T-helper 1 cell (primary cell): ENCODE measurements at places on chromosomes 2 and 18.

- no peak for DNase-seq
These were observed 208.0 kb downstream of the SRBD1 start for GRCh38 chr2:45403036-45403435.

DNA sequence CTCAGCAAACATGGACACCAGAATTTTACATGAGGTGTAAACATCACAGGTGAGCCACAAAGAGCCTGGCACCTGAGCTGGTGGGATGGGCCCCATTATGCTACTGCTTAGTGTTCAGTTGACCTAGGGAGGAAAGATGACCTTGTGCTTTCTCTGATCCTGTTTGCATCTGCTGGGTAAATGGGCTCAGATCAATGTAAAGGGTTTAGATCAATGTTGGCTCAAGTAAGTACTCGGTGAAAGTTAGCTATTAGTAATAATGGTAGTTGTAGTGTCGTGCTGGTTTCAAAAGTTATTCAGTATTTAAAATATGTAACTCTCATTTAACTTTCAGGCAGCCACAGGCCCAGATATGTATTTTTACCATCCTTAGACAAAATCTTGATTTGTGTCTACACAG, 19.8 kb downstream of the ABHD3 start:
- DNase-seq, result no peak

GRCh38 chr2:22981785-22982184, 403.2 kb upstream of the KLHL29 start:
- DNase-seq, result no peak

GRCh38 chr2:185502351-185502750, 236.3 kb upstream of the FSIP2 start:
- no peak for DNase-seq

DNA sequence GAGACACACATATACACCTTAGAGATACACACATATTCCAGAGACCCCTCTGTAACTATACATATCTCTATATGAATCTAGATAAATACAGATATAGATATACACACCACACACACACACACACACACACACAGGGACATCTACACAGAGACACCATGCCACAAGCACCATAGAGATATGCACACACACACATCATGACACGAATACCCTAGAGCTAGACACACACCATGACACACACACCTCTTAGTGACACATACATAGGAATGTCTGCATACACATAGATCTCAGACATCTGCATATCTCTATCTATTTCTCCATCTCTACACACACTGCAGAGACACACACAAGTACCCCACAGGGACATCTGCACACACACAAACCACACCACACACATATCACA, 270.0 kb downstream of the CYRIA start:
- DNase-seq, result no peak

GRCh38 chr2:49278561-49278960, 124.2 kb upstream of the FSHR start:
- no peak for DNase-seq

DNA sequence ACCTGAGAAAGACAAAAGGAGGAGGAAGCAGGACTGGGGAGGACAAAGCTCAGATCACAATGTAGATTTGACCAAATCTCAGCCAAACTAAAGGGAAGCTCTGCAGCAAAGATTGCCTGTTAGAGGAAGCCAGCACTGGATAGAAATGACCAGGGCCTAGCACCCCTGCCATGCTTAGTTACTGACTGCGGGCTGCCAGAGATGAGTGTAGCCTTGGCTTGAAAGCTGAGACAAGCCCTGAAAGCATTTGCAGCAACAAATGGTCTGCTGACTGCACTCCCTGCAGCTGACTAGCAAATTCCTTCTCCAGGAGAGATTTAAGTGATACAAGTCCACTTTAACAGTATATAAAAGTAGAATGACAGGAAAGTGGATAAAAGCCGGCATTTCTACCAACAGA, 140.9 kb upstream of the CRIM1 start:
- DNase-seq, result no peak

- DNase-seq, result peak; percentile 15
These were observed 3.3 kb upstream of the SPRED2 start for GRCh38 chr2:65435625-65436168.

DNA sequence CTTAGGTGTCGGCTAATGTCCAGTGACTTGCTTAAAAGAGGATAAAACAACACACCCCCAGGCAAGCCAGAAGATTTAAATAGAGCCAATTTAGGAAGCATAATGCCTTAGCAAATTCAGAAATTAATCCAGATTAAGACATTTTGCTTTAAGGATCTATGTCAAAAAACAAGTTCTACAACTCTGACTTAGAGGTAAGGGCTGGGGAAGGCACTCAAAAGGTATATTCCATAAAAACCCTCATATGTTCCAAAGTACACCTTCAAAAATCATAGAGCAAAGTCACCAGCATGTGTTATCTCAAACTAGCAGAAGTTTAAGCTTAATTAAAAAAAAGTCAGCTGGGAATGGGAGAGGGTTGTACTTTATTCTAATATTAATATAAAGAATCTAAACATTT, 206.4 kb downstream of the NOL4 start:
- no peak for DNase-seq

- peak; percentile 51 for DNase-seq
These were observed 111.4 kb downstream of the FTCDNL1 start for GRCh38 chr2:199739413-199740110.

- no peak for DNase-seq
These were observed 62.7 kb upstream of the CTDP1 start for GRCh38 chr18:79616651-79617510.

GRCh38 chr2:16622399-16622968, 43.1 kb downstream of the CYRIA start:
- DNase-seq, result no peak

GRCh38 chr18:27871726-27872125, 305.2 kb downstream of the CDH2 start:
- no peak for DNase-seq

DNA sequence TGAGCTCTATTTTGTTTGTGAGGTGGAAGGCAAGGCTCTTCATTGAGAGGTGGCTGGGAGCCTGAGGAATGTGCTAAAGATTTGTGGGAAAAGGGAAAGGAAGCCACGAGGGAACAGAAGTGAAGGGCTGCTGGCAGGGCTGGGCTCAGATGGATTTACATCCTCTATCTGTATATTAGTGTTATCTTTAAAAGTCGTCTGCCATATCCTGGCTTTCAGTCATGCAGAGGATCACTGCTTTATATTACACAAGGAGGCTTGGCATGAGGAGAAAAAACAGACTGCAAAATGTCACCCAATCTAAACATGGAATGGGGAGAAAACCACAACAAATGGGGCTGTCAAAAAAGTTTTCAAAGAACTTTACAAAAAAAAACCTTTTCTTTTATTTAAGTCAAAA, 434.4 kb downstream of the HRH4 start:
- DNase-seq, result no peak

DNA sequence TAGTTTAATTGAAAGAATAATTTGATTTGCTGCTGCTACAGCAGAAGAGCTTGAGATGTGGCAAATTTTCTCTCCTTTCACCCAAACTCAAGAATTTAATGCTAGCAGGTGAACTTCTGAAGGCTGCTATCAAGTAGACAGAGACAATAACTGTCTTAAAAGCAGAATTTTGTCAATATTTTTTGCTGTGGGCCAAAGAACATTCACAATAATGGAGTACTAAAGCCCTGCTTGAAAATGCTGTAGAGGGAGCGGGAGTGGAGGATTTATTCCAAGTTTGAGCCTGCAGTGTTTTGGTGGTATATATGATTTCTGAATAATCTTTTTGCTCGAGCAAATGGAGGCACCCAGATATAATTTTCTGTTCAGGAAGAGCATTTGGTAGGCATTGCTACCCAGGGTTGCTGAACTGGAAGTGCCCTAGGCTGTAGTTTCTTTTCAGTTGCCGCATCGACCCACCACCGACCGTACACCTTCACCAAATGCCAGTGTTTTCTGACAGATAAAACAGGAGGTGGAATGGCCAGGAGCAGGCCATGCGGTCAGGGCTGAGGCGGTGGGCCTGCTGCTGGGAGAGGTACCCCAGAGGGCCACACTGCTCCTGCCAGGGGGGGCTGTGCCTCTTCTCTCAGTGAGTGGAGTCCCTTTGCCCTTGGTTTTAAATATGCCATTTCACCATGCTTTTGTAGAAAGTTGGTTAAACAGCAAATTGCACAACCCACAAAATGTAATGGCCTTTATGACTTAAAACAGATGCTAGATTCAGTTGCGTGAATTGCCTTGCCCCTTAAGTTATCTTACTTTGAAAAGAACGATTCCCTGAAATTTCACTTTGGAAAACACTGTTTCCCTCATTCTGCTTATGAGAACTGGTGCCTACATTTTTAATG, 36.4 kb downstream of the TSHZ1 start:
- DNase-seq, result no peak

DNA sequence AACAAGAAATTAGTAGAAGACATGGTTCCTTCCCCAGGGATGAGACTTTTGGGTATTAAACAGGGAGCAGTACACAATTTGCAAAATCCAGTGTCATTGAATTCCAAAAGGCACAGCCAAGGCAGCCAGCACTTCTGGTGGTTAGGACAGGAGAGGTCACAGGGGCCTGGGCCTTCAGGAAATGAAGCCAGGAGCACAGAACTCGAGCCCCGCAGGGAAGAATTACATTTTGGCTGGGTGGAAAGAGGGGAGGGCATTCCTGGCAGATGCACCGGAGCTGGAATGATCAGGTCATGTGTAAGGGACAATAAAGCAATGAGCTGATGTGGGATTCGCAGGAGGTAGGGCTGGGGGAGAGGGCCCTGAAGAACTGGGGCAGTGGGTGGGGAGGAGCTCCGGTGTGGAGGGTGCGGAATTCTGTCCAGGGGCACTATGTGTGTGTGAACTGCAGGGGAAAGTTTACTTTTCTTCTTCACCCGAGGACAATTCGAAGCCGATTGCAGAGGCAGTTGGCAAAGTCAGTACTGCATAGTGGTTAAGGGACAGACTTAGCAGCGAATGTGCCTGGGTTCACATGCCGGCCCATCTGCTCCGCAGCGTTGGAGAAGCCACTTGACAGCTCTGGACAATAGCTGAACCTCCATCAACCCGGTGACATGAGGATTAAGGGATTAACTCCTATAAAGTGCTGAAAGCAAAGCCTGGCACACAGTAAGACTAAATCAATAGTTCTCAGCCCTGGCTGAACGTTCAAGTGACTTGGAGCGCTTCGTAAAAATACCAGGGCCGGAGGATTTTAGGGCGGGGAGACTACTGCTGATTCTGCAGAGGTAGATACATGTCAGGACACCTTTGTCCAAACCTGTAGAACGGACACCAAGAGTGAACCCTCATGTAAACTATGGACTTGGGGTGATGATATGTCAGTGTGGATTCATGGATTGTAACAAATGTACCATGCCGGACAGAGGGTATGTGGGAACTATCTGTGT, 36.4 kb downstream of the ALPK2 start:
- DNase-seq, result no peak

DNA sequence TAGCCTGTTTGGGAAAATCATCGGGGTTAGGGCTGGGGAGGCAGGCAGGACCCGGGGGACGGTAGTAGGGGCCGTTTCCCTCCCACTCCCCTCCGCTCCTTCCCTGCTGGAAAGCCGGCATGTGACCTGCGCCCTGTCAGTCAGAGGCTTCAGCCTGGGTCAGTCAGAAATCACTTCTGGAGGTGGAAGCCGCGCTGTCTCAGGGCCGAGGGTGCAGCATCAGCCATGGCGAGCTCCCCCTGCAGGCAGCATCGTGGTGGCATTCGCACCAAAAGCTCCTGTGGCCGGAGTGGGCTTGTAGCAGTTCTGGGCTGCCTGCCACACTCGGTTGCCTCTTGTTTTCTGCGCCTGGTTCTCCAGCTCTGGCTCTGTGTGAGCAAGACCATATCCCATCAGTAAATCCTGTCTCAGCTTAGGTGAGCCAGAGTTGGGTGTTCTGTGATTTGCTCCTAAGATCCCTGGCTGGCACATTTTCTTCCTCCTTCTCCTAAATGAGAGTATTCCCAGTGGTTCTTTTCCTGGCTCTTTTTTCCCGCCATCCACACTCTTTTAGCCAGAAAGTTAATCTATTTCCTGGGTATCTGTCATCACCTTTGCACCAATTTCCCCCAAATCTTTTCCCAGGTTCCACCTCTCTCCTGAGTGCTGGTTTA, 123.9 kb upstream of the CD302 start:
- peak; percentile 52 for DNase-seq

DNA sequence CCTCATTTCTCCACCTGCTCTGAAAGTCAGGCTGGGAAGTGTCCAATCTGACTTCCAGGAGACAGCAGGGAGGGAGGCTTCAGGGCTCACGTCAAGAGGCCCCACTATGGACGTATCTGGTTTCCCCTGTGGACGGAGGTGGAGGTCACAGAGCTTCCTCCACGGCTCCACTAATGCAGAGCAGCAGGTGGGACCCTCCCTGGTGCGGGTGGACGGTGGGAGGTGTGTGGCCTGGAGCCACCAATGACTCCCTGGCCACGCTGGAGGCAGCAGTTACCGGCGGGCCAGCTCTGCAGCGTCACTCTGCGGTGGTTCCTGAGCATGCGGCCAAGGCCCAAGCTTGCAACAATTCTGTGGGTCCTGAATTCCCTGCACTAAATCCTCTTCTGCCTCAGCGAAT, 9.0 kb downstream of the CRACDL start:
- no peak for DNase-seq

- peak; percentile 82 for DNase-seq
These were observed 122.2 kb upstream of the ITGB6 start for GRCh38 chr2:160322320-160322719.

DNA sequence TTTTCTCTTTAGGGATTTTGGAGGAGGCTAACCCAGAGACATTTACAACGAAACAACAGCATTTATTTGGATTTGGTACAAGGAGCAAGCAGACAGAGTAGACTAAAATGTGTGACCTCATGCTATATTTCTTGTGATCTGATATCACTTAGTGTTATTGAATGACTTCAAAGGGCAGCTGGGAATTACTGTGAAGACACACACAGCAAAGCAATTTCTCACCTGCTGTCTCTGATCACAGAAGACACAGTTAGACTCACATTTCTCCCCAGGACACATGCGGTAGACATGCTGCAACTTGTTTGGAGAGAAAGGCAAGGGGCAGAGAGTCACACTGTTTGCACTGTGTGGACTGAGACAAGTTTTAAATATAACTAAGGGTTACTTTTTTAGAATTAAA, 67.5 kb downstream of the LTBP1 start:
- DNase-seq, result no peak

- DNase-seq, result no peak
These were observed 76.6 kb upstream of the ZNF516 start for GRCh38 chr18:76571689-76572088.

DNA sequence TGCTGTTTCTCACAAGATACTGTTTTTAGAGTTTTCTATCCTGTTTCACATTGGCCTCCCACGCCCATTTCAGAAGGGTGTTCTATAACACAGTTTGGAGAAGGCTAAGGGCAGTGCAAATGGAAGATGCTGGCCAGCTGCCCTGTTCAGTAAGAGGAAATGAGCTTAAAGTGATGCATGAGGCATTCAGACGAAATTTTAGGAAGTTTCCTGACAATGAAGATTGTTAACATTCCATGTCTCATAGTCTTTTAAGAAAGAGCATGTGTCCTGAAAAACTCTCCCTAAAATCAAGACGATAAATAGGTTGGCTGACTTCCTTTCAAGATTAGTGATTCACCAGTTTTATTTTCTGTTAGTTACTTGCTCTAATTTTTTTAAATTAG, 484.2 kb upstream of the NRP2 start:
- DNase-seq, result no peak

DNA sequence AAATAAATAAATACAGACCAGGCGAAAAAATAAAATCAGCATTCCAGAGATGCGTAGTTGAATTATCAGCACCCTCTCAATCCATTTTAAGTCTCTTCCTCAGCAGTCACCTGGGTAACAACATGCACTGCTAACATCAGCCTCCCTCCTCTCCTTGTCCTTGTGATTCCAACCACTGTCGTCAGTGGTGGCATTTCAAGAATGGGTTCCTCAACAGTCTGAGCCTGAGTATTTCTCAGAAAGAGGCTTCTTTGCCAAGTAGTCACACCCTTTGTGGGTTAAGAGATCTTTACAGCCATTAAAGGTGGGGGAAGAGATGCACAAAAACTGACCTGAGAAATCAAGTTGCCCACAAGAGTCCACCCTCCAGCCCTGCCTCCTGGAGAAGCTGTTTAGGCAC, 39.0 kb downstream of the NOL10 start:
- no peak for DNase-seq
